ENCODE measurements at places on chromosomes 7 and 10. TPM values are rescaled to one million over a fixed set of nuclear protein-coding genes. Genes with fewer than 3 reads are reported as not detected.

The GDF10 gene
- 152 TPM for total RNA-seq

The LRRC18 gene
- total RNA-seq, result not detected

The NEUROD6 gene
- total RNA-seq, result not detected

The EN2 gene
- not detected for total RNA-seq

The CD36 gene
- 1.0 TPM for total RNA-seq

The FIS1 gene
- total RNA-seq, result 310 TPM

The TFEC gene
- total RNA-seq, result 0.16 TPM

The PNLIP gene
- total RNA-seq, result not detected

The NPSR1 gene
- total RNA-seq, result not detected

The NUTM2A gene
- total RNA-seq, result 0.34 TPM

The ODAD2 gene
- total RNA-seq, result under 0.01 TPM

The ELFN1 gene
- 3.0 TPM for total RNA-seq

The TBL2 gene
- 53.1 TPM for total RNA-seq

The PPP1R17 gene
- total RNA-seq, result under 0.01 TPM

The LIPK gene
- not detected for total RNA-seq

The KCNIP2 gene
- total RNA-seq, result 1.3 TPM

The GNAT3 gene
- total RNA-seq, result not detected

The OR2A5 gene
- total RNA-seq, result not detected

The MYL10 gene
- total RNA-seq, result not detected

The FKBP9 gene
- total RNA-seq, result 428 TPM

The SEMA3A gene
- total RNA-seq, result 65.8 TPM

The PEX1 gene
- total RNA-seq, result 14.7 TPM

The PRTFDC1 gene
- total RNA-seq, result 58.6 TPM

The RET gene
- total RNA-seq, result 0.17 TPM

The CNPY1 gene
- total RNA-seq, result not detected
